ENCODE measurements at places on chromosomes 6 and 20.

DNA sequence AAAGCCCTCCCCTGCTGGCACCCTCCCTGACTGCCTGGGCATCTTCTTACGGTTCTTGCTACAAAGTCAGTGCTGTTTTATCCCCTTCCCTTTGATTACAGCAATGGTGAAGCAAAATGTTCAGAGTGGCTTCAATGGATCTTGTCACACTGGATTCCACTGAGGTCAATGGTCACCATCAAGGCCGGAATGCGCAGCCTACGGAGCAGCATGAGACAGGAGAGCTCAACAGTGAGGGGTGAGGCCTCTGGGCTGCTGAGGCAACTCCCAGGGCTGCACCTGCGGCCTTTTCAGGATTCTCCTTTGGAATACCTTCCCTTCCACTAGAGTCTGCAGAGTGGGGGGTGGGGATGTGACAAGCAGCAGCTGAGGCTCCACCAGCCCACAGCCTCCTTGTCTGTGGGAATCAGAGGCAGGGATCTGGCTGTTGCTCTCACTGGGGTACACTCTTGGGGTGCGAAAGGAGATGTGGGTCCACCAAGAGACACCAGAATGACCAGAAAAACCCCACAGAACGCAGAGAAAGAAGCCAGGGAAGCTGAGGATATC lies 40.4 kb upstream of the EMILIN3 start:
- DNase-seq: no peak

- no peak for DNase-seq
Measured at GRCh38 chr6:7164536-7165001, 56.8 kb downstream of the RREB1 start.

- no peak for DNase-seq
Measured at GRCh38 chr20:32848846-32849245, 9.9 kb upstream of the EFCAB8 start.

DNA sequence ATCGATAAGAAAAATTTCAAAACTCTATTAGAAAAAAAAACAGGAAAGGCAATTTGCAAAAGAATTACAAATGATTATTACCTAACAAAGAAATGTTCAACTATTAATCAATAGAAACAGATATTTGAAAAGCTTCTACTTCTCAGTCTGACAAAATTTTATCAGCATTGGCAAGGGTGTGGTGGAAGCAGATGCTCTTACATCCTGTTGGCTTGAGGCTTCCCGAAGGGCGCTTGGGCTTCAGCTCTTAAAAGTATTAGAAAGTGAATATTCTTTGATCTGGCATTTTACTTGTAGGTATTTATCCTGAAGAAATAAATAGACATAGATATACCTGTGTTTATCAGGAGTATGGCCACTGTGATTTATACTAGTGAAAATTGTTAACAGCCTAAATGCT lies 38.7 kb downstream of the SLC35D3 start:
- DNase-seq: no peak

GRCh38 chr20:24458436-24458835 lies 11.0 kb upstream of the SYNDIG1 start:
- DNase-seq: no peak

DNA sequence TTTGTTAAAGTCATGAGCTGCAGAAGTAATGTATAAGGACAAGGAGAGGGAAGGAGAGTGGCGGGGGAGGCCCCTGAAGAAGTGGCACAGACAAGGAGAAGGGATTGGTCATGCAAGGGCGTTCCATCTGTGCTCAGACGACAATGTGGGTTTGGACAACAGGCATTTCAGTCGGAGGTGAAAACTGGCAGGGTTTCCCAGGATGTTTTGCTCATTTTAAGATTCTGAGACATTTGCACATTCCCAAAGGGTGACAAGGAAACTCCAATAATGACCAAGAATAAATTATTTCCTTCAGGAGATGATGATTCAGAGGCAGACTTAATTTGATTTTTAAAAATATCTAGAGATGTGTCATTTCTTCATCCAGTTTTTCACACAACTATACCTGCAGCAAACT lies 181.8 kb downstream of the HIVEP2 start:
- no peak for DNase-seq

DNA sequence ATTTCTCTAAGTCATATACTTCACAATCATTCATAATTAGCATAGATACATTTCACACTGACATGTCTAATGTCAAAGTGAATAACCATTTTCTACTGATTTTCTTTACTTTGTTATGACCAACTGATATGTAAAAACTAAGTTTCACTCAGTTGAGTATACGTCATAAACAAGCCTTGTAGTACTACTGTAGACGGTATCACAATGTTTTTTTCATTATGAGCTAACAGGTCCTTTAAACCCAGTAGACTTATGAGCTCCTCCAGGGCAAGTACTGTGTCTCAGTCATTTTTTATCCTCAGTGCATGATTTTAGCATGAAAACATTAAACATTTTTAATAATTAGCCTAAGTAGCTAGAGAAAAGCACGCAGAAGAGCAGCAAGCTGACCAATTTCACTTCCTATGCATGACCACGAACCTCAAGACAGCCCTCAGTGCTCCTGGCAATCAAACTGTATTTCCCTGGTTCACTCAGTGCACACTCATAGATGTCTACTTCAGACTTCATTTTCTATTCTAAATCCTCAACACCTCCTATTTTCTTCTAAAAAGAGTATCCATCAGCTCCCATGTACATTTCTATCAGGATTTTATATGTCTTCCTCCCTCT lies 32.0 kb upstream of the TFAP2D start:
- no peak for DNase-seq

DNA sequence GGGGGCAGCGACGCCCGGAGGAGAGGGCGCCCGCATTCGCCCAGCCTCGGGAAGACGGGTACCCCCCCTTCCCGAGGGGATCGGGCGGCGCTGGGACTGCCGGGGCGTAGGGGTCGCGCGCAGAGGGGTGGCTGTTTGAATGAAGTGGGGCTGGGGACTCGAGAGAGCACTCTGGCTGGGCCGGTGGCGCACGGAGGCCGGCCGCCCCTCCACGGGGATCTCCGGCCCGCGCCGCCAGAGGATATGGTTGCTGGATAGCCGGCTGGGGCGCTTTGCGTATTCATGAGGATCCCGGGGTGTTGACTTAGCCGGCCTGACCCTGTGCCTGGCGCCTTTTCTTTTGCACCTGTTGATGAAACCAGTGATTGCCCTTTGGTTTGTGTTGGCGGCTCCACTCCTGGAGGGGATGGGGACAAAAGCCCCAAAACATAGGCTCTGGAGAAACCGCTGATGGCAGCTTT lies 469 bp downstream of the SYNJ2 start:
- peak; percentile 41 for DNase-seq

GRCh38 chr6:19210849-19211590 lies 626.1 kb upstream of the ID4 start:
- peak; percentile 44 for DNase-seq

GRCh38 chr6:41546866-41547798 lies 951 bp downstream of the FOXP4 start:
- peak; percentile 40 for DNase-seq

DNA sequence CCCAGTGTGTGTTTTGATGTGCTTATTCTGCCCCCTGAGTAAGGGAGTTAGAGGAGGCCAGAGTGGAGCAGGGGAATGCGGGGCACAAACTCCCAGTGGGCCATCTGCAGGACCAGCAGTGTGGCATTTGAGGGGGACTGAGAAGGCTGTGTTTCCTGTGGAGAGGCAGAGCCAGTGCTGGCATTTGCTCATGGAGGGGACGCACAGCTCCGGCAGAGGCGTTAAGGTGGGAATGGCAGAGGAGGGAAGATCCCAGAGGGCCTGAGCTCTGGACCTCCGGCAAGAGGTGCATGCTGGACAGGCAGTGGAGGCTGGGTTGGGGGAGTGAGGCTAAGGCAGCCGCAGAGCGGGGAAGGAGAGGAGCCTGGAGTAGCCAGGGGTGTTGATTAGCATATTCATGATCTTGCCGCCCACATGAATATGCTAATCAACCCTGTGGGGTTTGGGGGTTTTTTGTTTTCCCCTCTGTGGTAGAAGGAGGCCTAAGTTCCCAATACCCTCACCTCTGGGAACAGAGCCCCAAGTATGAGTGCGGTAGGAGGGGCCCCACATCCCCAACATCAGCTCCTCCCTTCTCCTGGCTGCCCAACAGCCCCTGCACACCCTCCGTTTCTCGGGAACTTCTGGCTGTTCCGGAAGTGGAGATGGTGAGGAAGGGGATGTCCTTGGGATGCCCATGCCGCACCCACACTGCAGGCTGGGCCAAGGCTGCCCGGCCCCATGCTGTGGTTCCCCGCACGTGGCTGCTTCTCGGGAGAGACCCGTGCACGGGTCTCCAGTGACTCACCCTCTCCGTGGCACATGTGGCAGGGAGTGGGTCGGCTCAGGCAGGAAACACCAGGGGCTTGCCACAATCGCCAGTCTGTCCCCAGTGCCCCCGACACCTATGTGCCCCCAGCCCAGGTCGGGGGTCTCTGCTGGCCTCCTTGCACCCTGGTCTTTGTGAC lies 33.8 kb downstream of the DLGAP4 start:
- no peak for DNase-seq

DNA sequence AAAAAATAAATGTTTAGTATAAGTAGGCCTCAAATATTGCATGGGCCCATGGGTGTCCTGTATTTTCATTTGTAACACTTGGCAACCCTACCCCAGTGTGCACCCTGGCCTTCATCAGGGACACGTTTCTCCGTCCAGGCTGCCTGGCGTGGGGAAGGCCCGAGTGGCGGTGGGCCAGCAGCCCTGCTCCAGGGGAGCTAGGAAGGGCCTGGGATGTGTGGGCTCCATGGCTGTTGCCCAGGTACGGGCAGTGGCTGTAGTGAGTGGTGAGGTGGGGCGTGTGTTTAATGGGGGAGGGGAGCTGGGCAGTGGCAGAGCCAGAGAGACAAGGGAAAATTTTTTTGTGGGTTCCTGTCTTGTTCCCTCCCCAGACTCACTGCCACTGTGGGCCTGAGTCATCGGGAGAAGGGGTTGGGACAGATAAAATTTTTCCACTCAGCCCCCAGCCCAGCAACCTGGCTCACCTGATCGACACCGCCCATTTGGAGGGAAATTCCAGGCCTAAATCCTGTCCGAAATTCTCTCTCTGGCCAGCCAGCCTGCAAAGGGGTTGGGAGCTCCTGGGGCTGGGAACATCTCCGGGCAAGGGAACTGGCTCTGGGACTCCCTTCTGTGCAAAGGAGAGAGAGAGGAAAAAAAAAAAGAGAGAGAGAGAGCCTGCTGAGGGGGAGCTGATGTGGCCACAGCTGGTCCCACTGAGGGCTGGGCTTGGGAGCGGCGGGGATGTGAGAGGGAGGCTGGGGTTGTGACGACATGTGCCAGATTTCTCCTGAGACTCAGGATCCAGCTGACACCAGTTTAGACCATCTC lies 32.5 kb upstream of the VEGFA start:
- no peak for DNase-seq

DNA sequence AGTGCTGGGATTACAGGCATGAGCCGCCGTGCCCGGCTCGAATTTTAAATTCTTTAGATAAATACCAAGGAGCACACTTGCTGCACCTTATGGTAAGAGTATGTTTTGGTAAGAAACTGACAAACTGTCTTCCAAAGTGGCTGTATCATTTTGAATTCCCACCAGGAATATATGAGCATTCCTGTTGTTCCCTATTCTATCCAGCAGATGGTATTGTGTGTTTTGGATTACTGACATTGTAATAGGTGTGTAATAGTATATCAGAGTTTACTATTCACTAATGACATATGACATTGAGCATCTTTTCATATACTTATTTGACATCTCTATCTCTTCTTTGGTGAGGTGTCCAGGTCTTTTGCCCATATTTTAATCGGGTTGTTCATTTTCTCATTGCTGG lies 40.5 kb downstream of the TGM6 start:
- DNase-seq: no peak

Data from DND-41 (cell line).